ENCODE measurements at places on chromosomes 1 and 21.

GRCh38 chr1:118862755-118863154 is 125.4 kb downstream of the TBX15 start:
- no peak for DNase-seq

- no peak for DNase-seq
Observed at GRCh38 chr1:156897078-156897825, 3.7 kb downstream of the PEAR1 start.

DNA sequence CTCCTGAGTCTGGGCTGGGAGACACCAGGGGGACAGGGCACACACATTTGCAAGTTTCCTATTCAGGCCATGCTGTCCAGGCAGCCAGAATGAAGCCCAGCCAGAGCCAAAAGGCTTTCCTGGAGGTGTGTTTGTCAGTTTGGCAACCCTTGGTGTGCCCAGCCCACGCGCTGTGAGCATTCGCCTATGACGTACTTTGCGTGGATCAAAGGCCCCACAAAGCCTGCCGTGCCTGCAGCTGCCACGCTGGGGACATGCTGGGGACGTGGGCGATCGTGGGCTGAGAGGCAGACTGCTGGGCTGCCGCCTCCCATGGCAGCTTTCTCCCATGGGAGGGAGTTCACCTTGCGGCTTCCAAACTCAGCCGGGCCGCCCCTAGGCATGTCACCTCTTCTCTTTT is 57.5 kb downstream of the CD247 start:
- DNase-seq: no peak

GRCh38 chr1:43312663-43313515 is 12.1 kb downstream of the TIE1 start:
- DNase-seq: no peak

- no peak for DNase-seq
Observed at GRCh38 chr1:245272676-245273075, 117.9 kb downstream of the KIF26B start.

DNA sequence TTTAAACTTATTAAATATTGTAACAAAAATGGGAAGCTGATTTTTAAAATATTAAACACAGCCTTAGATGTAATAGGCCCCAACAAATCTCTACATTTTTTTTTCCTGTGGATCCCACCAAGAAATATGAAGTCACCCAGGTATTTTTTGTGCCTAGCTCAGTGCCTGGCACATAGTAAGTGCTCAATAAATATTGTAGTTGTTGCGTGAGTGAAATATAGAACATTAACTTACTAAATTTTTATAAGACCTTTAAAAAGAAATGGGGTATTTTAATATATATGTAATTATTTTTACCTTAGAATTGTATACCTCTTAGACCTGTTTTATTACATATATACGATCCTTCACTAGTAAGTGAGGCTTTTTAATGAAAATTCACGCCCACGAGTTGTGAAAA is 569 bp upstream of the DNAH14 start:
- no peak for DNase-seq

GRCh38 chr21:35616090-35616489 is 444.2 kb downstream of the SETD4 start:
- peak; percentile 31 for DNase-seq

GRCh38 chr1:49213301-49213700 is 436.6 kb upstream of the BEND5 start:
- DNase-seq: no peak

DNA sequence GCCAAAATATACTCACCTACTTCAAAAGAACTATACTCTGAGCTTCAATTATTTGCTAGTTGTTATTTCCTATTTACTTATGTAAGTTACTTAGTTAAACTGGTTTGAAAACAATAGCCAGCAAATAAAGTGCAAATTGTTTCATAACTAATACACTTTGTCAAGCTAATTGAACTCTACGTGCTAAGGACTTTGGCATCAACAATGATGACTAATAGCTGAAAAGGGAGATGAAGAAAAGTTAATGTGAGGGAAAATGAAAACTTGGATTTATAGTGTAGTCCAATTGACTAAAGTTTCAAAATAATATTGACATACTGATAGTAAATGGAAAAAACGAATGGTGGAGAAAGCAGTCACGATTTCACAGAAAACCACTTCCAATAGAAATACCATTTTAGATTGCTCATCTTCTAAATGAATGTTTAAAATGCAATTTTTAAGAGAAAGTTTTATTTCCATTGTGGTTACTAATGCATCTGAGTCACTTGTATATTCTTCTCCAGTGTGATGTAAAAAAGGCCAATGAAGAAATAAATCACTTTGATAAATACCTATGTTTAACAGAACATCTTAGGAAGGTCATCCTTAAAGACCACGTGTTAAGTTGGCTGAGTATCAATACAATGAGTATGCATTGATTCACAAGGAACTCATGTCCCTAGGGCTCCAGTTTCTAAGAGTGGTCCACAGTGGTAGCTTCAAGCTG is 455.2 kb downstream of the LTN1 start:
- no peak for DNase-seq

DNA sequence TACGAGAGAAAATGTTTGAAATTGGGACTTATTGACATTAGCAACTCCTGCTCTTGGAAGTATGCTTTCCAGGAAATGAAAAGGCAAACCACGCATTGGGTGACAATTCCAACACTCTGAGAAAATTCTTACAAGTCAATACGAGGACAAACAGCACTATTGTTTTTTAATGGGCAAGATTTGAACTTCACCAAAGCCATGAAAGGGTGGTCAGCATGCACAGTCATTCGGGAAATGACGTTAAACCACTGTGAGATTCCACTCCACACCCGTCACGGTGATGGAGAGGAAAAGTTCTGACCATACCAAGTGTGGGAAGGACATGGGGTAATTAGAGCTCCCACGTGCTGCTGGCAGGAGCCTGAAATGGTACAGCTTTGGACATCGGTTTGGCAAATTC is 12.2 kb upstream of the PRXL2B start:
- DNase-seq: no peak

- peak; percentile 45 for DNase-seq
Observed at GRCh38 chr1:184160236-184160635, 108.7 kb downstream of the TSEN15 start.

- no peak for DNase-seq
Observed at GRCh38 chr21:36747815-36748383, 49.0 kb downstream of the SIM2 start.

DNA sequence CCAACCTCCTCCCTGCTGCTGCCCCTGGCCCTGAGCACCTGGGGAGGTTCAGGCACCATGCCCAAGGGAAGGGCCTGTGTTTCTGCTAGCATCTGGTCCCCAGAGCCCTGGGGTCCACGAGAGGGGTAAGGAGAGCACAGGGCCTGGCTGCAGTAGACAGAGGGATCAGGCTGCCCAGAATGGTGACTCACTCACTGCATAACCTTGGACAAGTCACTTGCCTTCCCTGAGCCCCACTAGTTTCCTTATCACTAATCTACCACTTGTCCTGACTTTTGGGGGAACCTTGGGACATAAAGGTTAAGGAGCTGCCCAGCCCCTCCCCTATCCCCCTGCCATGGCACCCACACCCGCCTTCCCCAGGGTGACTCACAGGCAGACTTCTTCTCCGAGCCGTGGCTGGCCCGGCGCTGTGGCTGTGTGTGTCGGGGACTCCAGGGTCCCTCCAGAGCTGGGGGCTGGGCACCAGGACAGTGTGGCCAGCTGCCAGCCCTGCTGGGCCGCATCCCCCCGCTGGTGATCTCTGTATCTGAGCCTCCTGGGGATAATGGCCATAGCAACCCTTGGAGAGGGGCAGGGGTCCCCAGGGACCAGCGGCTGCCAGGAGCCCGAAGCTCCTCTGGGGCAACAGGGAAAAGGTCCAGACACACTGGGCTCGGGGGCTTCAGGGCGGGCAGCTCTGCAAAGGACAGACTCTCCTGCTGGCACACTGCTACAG is 4.0 kb downstream of the ARHGEF19 start:
- DNase-seq: no peak

DNA sequence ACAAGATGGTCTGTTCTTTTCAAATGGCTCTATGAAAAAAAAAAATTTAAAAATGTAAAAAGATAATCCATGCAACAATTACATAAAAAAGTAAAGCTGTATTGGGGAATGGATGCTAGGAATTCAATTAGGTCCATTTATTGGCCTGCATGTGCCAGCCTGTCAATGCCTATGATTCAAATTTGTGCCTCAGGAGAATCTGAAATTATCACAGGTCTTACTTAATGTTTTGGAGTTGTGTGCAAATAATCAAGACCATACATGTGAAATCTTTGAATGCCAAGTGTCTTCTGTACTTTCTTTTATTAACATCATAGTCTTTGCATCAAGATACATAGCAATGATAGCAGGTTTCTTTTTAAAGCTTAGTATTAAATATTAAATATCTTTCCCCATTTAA is 13.5 kb upstream of the KLHL12 start:
- DNase-seq: no peak

- DNase-seq: no peak
Observed at GRCh38 chr1:227315629-227316346, 2.5 kb downstream of the CDC42BPA start.

GRCh38 chr1:218369688-218370511 is 24.8 kb downstream of the TGFB2 start:
- DNase-seq: no peak

DNA sequence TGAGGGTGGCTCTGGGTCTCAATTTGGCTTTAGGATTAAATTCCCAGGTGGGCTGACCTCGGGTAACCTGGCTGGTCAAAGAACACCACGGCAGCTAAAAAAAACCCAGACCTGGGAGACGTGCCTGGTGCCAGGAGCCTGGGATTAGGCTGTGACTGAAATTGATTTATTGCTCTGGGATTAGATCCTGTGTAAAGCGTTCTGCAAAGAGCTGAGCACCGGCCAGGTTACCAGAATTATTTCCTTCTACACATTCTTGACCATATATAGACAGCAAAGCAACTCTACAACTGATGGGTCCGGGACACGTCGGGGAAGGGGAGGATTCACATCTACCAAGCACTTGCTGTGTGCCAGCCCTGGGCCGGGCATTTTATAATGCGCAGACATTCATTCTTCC is 45.2 kb downstream of the TMCO4 start:
- DNase-seq: no peak

GRCh38 chr1:16075337-16076030 is 2.0 kb upstream of the FAM131C start:
- DNase-seq: no peak

DNA sequence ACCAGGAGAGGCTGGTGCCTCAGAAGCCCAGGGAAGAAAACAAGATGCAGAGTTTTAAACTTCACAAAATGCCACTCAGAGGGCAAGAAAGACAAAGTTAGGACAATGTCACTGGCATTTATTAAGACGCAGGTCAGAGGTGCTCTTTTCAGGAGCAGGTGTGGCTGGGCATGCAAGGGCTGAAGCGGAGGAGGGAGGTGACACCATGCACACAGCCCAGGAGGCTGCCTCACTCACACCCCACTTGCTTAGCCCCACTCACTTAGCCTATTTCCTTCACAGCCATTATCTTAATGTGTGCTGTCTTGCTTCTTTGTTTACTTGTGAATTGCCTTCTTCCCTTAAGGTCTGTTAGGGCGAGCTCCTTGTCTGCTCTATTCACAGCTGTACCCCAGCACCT is 17.2 kb downstream of the HIVEP3 start:
- no peak for DNase-seq

GRCh38 chr1:15427280-15427666 is 11.0 kb upstream of the CTRC start:
- no peak for DNase-seq

- no peak for DNase-seq
Observed at GRCh38 chr1:55813618-55814017, 598.5 kb upstream of the USP24 start.

DNA sequence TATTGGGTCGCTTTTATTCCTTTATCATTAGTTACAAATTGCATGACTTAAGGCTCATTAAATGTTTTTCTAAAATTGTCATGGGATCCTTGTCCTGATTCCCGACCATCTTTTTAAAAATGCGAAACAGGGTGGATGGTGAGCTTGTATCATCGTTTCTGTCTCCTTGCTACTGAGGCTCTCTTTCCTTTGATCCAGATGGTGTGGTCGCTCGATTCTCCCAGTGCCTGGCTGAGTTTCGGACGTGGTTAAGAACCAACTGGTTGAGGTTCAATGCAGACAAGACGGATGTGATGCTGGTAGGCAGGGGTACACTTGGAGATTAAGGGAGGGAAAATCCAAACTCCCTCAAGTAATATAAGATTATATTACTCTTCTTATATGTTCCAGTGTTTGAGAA is 1.2 kb downstream of the MIER1 start:
- no peak for DNase-seq

DNA sequence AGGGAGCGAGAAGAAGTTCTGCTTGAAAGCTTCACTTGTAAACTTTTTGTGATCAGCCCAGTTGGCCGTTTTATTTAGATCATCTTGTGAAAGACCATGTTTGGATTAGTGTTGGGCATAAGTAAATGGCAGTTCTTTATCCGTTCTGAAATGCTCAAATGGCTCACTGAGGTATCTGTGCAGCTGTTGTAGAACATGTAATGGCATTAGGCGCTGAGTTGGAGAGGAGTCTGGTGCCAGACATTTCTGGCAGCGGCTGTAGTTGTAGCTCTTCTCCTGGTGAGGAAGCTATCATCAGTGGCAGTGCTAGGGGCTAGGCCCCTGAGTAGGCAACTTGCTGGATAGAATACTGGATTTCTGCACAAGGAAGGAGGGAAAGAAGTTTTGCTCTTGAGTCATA is 321.6 kb downstream of the LMO4 start:
- no peak for DNase-seq

- no peak for DNase-seq
Observed at GRCh38 chr1:199736646-199737045, 290.9 kb upstream of the NR5A2 start.

GRCh38 chr1:166471359-166471758 is 304.6 kb upstream of the FAM78B start:
- DNase-seq: no peak

GRCh38 chr1:8425781-8426161 is 107.9 kb downstream of the SLC45A1 start:
- no peak for DNase-seq

DNA sequence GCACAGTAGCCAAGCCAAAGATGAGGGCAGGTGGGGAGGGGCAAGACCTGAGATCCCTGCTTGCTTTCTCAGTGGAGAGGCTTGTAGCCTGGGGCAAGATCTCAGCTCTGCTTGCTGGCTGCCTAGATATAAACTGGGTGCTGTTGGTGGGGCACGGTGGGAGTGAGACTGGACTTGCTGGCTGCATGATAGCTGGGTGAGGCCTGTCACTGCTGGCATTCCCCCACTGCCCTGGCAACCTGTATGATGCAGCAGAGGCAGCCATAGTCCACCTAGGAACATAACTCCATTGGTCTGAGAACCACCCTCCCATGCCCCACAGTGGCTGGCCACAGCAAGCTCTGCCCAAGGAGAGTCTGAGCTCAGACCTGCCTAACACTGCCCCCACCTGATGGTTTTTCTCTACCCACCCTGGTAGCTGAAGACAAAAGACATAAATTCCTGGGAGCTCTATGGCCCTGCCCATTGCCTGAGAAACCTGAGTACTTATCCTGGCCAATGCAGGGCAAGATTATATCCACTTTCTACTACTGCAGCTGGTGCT is 261.9 kb upstream of the DEPDC1 start:
- DNase-seq: no peak

GRCh38 chr1:207847116-207847515 is 63.8 kb downstream of the CD34 start:
- DNase-seq: no peak

- DNase-seq: no peak
Observed at GRCh38 chr1:159743651-159744410, 29.4 kb upstream of the CRP start.

- no peak for DNase-seq
Observed at GRCh38 chr1:212167098-212167497, 118.1 kb upstream of the PPP2R5A start.
